Activated effector memory CD4-positive, alpha-beta T cell treated with Interleukin-2 at 50 U/mL for 16 hours (primary cell): ENCODE measurements at places on chromosomes 5 and 9.

DNA sequence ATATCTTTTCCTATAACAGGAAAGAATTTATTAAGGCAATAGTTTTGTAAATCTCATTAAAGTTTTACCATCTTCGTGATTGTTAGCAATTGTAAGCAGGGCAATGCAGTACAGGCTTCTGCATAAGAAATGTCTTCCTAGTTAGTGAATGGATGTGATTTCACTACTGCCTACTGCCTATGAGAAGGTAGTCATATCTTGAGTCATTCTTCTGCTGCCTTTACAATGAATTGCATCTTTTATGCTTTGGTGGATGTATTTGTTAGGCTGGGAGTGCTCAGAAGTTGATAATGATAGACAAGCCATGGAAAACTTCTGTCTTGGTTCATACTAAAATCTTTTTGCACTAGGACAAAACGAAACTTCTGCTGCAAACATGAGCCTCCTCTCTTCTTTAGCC, 128.0 kb downstream of the ADAMTSL1 start:
- no peak for DNase-seq

GRCh38 chr9:127189628-127190027, 67.2 kb upstream of the ANGPTL2 start:
- no peak for DNase-seq

- DNase-seq, result no peak
Measured at GRCh38 chr5:144328980-144329379, 158.3 kb downstream of the KCTD16 start.

DNA sequence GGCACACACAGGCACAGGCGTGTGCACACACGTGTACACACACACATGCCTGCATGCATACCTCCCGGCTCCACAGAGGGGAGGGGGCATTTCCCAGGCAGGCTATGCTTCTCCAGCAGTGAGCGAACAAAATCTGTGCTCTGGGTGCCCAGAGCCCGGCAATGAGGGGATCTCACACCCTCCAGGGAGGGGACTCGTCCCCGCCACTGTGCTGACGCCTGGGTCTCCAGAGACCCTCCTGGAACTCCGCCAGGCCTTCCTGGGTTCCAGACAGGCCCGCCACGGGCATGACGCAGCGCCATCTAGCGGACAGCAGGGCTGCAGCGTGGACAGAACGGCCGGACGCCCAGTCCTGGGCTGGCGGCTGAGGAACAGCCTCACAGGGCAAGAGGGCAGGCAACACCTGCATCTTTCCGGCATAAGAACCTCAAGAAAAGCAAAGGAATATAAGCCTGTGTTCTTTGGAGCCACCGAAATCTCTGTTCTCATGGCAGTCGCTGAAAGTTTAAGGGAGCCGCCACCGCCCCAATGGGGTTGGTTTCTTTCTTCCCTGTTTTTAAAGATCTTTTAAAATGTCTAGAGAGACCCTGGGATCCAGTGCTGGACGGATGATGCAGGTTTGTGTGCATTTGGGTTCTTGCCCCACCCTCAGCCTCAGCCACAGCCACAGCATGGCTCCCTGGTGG, 135.6 kb upstream of the PPP1R26 start:
- DNase-seq, result peak; percentile 5

DNA sequence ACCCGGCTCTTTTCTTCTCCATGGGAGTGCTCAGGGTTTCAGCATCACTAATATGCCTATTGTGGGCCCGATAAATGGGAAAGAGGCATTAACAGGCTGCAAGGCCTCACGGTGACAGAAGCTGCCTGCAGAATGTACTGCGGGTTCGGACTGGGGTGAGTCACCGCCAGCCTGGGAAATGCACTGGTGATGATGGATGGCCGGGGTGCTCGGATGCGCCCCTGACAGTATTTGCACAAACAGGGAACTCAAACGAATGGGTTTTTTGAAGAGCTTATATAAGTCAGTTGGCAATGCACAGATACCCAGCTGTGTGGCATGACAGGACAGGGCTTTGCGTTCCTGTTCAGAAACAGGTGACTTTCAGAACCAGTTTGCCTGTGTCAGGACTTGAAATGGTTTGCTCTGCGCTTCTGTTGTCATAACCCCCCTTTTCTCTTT, 42.0 kb upstream of the PITX1 start:
- no peak for DNase-seq

- no peak for DNase-seq
Measured at GRCh38 chr9:121781701-121782464, 130.4 kb downstream of the DAB2IP start.

DNA sequence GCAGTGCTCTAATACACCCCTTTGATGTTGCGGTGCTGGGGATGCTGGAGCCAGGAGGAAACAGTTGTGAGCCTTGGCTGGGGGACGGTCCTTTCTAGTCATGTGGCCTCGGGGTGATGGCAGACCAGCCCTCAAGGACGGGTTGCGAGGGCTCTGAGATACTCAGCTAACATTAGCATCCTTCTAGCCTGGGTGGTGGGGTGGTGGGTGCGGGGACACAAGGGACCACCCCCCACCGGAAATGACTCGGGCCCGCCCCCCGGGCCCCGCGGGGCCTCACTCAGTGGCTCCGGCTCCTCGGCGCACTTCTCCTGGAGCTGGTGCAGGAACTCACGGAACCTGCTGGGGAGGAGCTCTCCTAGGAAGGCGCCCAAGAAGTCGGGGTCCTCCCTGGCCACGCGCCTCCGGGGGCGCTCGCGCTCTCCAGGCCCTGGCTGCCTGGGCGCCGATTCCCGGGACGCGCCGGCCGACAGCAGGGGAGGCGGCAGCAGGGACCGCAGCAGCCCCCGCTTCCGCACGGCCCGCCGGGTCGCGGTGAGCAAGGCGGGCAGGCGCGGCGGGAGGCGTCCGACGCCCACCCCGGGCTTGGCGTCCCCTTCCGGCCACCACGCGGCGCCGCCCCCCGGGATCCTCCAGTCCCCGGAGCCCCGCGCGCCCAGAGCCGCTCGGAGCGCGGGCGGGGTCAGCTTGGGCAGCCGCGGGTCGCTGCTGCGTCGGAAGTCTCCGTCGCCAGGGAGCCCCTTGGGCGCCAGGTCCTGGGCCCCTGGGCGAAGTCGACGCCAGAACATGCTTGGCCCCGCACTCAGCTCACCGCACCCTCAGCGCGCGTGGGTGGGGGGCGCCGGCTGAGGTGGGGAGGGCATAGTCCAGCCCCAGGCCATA, 873 bp downstream of the C9orf50 start:
- DNase-seq, result no peak

DNA sequence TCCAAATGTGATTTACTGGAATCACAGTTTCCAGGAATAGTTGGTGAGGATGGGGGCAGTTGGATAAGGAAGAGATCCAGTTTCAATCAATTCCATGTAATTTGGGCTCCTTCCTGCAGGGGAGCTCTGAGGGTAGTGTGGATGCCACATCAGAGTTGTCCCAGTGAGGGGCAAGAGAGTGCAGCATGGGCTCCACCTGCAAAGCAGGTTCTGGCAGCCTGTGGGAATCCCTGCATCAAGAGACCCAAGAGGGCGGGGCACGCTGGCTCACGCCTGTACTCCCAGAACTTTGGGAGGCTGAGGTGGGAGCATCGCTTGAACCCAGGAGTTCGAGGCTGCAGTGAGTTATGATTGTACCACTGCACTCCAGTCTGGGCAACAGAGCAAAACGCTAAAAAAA, 188.5 kb downstream of the CACNA1B start:
- no peak for DNase-seq

- no peak for DNase-seq
Measured at GRCh38 chr5:132661231-132662003, 3.4 kb downstream of the IL13 start.

DNA sequence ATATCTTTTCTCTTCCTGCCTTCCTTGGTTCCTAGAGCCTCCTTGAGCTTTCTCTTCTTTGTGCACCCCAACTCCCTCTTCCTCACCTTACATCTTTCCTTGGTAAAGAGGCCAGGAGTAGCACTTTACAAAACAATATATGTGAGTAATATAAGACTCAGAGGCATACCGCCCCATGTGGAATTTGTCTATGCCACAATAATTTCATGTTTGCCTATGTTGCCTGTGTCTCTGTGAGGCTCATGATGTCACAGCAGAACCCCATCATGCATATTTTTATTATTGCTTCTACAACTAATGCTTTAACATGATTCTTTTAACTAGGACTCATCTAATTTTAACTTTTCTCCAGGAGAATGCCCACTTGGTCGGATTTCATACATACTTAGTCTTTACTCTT, 15.0 kb upstream of the LVRN start:
- no peak for DNase-seq

GRCh38 chr5:127863610-127864395, 160.6 kb downstream of the CCDC192 start:
- no peak for DNase-seq

GRCh38 chr5:39171647-39172046, 47.7 kb downstream of the FYB1 start:
- no peak for DNase-seq

DNA sequence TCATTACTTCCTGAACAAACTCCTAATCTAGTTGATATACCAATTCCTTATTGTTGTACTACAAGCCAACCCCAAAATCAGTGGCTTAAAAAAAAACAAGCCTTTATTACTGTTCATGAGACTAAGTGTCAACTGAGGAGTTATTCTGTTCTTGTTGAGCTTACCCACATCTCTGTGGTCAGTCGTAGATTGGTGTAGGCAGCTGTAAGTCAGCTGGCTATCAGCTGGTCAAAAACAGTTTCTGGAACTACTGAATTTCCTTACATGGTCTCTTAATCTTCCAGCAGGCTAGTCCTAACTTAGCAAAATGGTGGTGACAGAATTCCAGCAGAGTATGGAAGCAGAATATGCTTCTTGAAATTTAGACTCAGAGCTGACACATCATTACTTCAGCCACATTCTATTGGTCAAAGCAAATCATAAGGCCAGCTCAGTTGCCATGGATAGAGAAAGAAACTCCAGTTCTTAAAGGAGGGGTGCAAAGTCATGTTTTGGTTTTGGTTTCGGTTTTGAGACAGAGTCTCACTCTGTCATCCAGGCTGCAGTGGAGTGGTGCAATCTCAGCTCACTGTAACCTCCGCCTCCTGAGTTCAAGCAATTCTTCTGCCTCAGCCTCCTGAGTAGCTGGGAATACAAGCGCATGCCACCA, 386.1 kb upstream of the MPDZ start:
- no peak for DNase-seq

DNA sequence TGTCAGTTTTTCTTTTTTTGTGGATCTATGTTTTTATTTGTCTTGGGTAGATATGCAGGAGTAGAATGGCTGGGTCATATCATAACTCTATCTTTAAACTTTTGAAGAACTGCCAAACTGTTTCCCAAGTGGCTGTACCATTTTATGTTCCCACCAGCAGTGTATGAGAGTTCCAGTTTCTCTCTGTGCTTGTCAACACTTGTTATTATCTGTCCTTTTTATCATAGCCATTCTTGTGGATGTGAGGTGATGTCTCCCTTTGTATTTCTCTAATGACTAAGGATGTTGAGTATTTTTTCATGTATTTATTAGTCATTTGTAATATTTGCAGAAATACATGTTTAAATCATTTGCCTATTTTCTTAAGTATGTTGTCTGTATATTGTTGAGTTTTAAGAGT, 17.4 kb upstream of the FAT2 start:
- no peak for DNase-seq

DNA sequence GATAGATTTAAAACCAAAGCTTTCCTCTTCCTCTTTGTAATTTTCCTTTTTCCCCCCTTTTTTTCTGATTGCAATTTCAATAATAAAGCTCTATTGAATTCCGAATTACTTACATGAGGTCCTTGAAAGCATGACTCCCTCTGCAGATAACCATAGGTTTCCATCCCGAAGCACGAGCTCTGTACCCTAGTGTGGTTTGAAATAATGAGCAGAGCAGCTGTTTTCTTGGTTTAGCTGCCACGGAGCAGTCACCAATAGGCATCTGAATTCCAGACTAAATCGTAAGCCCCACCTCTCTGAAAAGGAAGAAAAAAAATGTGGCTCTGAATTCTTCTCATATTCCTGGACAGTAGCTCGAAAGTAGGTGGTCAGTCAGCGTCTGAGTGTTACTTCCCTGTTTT, 18.5 kb upstream of the GNE start:
- no peak for DNase-seq

GRCh38 chr9:27367175-27367798, 70.3 kb upstream of the EQTN start:
- no peak for DNase-seq

DNA sequence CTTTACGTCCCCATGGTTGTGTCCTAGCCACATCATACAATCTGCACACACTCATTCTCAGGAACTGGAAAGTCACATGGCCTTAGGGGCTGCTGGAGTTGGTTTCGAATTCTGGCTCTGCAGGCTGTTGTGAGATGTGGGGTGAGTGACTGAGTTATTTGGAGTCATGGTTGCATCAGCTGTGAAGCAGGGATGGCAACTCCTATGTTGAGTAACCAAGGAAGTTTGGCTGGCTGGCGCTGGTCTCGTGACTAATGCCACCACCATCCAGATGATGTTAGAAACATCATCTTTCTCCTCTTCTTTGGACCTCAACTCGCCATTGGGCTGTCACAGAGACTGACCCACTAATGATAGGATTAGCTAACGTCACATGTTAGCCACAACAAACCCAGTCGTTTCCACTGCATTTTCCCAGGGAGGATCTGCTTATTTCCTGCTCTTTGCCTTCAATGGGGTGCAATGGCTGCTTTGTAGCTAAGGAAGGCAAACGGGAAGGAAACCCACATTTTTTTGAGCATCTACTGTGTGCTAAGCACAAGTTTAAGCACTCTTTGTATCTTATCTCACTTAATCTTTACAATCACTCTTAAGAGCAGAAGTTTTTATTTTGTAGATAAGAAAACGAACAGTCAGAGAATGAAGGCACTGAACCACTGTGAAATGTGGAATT, 78.1 kb upstream of the UBTD2 start:
- DNase-seq, result no peak
